GM06990 (cell line): ENCODE measurements at places on chromosomes 5 and 9.
A peak's percentile ranks its signal among the peaks of the same experiment; 100 is the strongest.

DNA sequence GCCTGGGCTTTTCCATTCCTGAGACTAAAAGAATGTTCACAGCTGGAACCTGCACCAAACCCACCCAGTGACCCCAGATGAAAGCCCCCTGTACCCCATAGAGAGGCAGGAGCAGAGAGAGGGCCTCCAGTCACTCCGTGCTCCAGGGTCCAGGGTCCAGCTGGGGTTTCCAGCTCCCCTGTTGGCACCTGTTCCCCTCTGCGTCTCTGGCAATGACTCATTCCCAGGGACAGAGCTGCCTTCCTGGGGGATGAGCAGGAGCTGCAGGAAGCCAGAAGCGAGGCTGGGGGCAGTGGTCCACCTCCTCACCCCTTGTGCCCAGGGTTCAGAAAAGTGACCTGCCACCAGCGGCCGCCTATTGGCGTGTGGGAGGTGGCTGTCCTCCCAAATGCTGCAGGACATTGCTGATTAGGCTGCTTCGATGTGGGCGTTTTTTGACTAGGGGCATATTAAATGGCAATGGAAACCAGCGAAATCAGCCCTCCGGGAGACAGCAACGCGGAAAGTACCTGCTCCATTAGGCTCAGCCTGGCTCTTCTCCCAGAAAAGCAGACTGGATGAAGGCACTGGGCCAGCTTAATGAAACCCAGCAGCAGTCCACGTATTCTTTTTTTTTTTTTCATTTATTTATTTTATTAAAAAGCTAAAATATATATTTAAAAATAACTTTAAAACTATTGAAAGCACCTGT lies 97.4 kb downstream of the DAP start:
- DNase-seq = no peak

DNA sequence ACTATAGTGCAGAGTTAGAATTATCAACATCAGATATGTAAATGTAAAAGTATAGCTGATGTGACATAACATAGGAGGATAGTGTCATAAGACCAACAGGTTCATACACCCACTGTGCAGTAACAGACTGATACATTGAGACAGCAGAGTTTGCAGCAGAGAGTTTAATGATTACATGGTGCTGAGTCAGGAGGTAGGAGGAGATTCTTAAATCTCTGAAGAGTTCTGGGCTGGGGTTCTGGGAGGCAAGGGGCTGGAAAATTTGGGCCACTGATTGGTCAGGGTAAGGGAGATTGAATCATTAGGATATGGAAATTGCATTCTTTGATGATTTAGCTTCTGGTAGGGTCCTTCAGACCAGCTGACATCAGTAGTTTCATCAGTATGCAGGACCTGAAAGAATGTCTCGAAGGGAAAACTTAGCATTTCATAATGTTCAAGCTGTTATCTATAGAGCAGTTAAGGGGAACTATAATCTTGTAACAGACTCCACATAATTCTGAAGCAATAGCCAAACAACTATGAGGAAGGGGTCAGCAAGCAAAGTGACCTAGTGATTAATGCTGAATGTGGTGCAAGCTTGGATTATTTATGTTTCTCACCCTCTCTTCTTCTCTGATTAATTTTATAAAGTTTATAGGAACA lies 35.6 kb downstream of the CCL28 start:
- DNase-seq = no peak

GRCh38 chr9:68978501-68978900 lies 35.4 kb downstream of the PRKACG start:
- no peak for DNase-seq

DNA sequence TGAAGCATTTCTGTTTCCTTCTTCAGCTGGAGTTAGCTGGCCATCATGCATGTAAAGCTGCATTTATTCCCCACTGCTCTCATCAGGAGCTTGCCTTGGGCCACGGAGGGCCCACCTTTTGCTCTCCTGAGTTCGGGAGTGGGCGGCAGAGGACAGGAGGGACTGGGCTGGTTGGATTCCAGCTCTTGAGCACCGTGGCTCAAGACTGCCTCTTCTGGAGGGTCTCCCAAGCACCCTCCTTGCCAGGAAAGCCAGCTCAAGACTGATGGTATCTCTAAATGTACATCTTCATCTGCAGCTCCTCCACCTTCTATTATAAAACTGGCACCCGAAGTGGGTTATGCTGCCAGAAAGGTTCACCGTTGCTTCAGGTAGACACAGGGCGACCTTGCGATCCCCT lies 399.6 kb upstream of the IRX1 start:
- no peak for DNase-seq

- DNase-seq = no peak
Measured at GRCh38 chr9:78073722-78074121, 42.1 kb upstream of the GNAQ start.

DNA sequence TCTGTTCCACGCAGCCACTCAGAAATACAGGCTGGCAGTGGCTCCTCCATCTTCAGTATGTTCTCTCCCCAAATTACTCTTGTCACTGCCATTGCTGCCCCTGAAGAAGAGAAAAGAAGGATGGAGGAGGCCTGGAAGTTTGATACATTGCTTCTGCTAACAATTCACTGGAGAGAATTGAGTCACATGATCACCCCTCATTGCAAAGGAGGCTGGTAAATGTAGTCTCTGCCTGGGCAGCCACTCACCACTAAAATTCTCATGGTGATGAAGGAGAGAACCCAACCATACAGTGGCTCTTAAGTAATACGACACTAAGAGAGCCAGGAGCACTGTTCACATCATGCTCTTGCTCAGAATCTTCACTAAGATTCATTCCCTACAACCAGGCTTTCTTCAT lies 112.0 kb downstream of the DOCK8 start:
- no peak for DNase-seq

DNA sequence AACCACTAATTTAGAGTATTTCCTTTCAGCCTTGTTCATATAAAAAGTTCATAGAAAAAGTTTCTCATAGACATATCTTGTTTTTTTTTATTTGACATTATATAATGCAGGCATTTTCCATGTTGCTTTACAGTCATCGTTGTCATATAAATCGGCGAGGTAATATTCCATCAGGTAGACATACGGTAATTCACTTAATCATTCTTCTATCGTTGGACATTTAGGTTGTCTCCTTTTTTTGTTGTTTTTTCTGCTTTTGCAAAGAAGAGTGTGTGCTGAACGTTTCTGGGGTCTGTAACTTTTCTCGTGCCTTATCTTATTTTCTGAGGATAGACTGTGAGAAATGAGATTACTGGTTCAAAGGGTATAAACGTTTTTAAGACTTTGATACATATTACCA lies 283.6 kb downstream of the ARHGAP26 start:
- DNase-seq = no peak

- DNase-seq = no peak
Measured at GRCh38 chr5:137492331-137492730, 6.8 kb downstream of the SPOCK1 start.

GRCh38 chr5:96745844-96746531 lies 61.8 kb downstream of the ERAP1 start:
- DNase-seq = no peak

DNA sequence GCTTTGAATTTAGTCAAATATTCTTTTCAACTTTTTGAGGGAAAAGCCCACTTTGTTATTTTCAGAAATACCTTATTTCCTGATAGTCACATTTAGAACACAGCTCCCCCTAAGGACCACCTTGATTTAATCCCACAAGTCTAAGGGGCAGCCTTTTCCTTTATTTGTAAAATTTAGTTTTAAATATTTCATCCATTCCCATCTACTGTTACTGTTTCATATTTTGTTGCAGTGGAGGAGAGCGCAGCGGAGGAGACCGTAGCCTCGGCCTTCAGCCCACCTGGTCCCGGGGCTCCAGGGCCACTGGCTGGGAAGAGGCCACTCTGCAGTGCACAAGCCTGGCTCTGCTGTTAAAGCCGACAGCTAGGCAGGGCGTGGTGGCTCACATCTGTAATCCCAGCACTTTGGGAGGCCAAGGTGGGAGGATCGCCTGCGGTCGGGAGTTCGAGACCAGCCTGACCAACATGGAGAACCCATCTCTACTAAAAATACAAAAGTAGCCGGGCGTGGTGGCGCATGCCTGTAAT lies 19.6 kb downstream of the LPCAT1 start:
- DNase-seq = no peak

- no peak for DNase-seq
Measured at GRCh38 chr5:38414348-38414747, 142.1 kb downstream of the LIFR start.

- no peak for DNase-seq
Measured at GRCh38 chr5:9456435-9457042, 89.3 kb downstream of the SEMA5A start.

- no peak for DNase-seq
Measured at GRCh38 chr9:33329117-33329563, 38.8 kb downstream of the NFX1 start.

DNA sequence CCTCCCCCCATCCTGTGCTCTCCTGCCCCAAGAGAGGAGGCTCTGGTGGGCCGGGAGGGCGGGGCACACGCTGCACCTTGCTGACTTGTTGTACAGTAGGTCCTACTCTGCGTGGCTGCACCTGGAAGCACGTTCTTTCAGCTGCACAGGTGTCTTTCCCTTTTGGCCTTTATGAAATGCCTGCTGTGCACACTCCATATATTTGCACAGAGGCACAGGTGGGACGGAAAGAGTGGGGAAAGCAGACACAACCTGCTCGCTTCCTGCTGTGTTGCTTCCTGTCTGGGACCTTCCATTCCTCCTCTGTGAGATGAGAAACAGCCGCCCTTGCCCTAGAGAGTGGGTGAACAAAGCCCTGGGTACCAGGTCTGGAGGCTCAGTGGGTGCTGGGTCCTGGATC lies 4.8 kb downstream of the USP20 start:
- no peak for DNase-seq

DNA sequence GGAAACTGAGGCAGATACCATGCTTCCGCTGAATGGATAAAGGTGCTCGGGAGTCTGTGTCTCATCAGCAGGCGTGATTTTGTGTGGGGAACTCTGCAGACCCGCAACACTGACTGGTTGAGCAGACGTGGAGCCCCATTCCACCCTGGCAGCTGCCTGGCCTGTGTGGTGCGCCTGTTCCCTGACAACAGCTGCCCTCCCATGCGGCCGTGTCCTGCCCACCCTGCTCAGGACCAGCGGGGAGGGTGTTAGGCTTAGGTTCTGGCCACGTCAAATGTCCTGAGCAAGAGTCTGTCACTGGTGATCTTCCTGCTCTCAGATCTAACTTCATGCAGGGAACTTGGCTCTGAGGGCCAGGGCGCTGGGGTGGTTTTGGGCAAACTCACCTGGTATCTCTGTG lies 417.7 kb upstream of the IRX4 start:
- no peak for DNase-seq

GRCh38 chr9:111804636-111805035 lies 9.9 kb upstream of the SHOC1 start:
- no peak for DNase-seq

GRCh38 chr9:136664000-136664915 lies 1.5 kb downstream of the EGFL7 start:
- DNase-seq = no peak

- peak; percentile 64 for DNase-seq
Measured at GRCh38 chr9:128026773-128027541, 40.2 kb downstream of the NAIF1 start.

GRCh38 chr5:58545912-58546311 lies 37.0 kb upstream of the RAB3C start:
- DNase-seq = peak; percentile 3

- DNase-seq = no peak
Measured at GRCh38 chr9:76744336-76744735, 19.9 kb upstream of the PCA3 start.

GRCh38 chr5:112534611-112535255 lies 115.7 kb upstream of the EPB41L4A start:
- DNase-seq = no peak

GRCh38 chr9:113227436-113227835 lies 6.1 kb downstream of the SLC31A1 start:
- DNase-seq = no peak

DNA sequence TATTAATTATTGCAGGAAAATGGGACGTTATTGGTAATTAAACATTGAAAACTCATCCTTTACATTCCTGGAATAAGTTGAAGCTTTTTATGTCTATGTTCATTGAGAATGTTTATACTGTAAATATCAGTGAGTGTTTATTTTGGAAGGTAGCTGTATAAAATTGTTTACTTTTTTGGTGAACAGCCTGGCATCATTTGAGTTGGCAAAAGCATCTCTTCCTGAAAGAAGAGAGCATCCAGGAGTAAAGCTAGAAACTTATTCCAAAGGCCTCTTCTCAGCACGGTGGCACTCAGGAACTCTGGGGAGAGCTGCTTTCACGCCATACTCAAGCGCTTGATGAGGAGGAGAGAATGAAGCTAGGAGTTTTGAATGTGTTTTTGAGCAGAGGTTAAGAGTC lies 79.9 kb downstream of the GAPVD1 start:
- no peak for DNase-seq

GRCh38 chr9:69346596-69347390 lies 21.8 kb downstream of the ENTREP1 start:
- no peak for DNase-seq

GRCh38 chr9:69946800-69947437 lies 96.7 kb upstream of the MAMDC2 start:
- no peak for DNase-seq

DNA sequence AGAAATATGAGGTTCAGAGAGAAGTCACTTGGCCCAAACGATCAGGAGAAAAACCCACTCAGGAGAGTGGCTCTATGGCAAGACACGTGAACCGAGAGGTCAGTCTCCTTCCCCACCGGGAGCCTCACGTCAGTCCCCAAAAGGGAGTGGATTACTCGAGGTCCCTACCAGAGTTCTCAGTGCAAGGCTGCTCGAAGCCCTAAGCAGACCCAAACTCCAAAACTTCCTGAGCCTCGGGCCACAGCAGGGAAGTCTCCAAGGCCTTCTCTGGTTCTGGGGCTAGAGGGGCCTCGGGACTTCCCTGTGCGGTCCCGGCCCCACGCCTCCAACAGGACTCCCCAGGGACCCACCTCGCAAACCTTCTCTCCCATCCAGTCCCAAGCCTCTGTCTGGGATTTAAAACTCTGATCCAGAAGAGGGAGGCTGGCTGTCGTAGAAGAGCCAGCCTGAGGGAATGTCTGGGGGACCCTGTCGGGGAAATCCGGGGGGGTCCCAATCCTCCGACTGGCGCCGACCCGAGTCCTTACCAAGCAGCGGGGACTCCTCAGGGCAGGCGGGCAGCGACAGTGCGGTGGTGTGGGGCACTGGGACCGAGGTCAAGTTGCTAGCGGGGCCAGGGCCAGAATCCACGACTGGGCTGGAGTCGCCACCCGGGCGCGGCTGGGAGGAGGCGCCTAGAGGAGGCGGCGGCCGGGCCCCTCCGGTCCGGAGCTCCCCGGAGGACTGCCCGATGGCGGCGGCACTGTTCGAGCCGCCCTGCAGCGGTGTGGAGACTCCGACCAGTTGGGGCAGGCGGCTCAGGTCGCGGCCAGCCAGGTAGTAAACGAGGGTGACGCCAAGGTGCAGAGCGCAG lies 679 bp downstream of the B4GALT1 start:
- DNase-seq = peak; percentile 52

DNA sequence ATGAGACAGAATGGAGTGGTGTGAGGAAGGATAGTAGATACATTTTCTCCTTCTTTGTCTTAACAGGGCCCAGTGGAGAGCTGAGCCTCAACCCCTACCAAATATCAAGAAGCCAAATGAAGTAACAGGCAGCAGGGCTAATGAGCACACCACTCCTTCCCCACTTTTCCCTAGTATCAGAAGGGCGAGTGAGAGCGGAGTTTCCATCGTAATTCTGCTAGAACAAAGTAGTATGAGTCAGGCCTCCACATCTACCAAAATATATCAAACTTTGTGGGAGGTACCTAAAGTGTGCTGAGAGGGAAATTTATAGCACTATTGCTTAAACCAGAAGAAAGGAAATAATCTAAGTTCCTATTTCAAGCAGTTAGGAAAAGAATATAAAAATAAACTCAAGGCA lies 769.0 kb upstream of the RGMB start:
- DNase-seq = no peak
